Stimulated activated effector memory CD8-positive, alpha-beta T cell treated with anti-CD3 and anti-CD28 coated beads, Interleukin-12 subunit alpha, Interleukin-12 subunit beta, amount 100 ng/mL, for 72 hours (primary cell): ENCODE measurements at places on chromosomes 3 and 15.

- no peak for DNase-seq
Observed at GRCh38 chr15:98943601-98944151, 63.9 kb downstream of the PGPEP1L start.

DNA sequence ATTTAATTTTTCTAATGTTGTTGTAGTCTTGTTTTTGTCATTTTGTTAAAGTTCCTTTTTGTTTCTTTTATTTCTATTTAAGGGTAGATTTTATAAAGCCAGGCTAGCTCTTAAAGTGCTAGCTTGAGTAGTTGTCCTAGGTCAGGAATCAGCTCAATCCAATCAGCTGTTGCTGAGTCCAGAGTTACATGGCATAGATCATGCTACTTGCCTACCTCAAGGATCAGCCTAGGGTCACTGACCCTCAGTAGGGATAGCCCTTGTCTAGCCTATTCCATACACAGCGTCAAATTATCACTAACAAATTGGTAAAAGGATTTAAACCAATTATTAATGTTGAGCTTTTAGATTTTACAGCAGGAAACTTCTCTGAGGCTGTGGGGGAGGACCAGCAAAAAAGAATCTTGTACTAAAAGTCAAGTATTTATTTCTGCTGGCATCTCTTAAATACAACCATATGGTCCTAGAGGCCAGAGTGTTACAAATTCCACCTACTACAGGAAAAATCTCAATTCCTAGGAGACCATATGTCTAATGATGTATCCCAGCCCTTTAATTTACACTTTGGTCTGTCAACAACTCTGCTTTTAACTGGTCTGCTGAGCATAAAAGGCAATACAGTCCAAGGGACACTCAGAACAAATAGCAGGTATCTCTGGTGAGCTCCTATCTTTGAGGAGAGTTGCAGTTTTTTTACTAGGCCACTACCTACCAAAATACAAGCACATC lies 138.3 kb upstream of the PTPRG start:
- no peak for DNase-seq

- no peak for DNase-seq
Observed at GRCh38 chr3:52896613-52897012, 735 bp downstream of the STIMATE start.

DNA sequence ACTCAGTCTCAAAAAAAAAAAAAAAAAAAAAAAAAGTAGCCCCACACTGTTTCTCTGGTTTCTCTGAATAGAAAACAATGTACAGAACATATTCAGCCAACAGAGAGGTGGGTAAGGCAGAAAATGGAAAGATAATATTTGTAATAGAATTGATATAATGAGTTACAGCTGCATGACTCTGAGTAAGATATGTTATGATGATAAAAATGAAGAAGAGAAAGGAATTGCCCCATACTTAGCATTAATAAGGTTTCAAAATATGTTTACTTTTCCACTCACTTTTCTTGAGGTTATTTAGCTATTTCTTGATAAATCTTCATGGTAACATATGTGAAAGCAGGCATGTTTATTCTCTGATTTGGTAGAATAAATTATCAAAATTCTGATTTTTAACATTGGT lies 100.9 kb upstream of the ROBO2 start:
- DNase-seq: no peak

GRCh38 chr3:197149528-197149927 lies 119.9 kb upstream of the MELTF start:
- no peak for DNase-seq

DNA sequence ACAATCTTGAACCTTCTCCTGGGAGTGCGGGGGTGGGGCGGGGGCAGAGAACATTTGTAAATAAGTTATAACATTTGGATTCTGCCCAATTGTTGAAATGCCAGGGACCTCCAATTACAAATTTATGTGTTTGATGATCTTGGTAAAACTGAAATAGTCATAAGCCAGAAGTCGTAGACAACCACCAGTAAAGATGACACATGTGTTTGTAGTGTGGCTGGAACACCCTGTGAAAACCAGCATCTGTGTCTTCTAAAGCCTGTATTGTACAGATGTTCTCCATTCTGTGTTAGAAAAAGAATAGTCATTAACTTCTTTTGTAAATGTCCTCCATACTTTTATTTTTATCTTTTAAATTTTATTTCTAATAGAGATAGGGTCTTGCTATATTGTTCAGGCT lies 61.8 kb downstream of the ARIH1 start:
- DNase-seq: no peak

DNA sequence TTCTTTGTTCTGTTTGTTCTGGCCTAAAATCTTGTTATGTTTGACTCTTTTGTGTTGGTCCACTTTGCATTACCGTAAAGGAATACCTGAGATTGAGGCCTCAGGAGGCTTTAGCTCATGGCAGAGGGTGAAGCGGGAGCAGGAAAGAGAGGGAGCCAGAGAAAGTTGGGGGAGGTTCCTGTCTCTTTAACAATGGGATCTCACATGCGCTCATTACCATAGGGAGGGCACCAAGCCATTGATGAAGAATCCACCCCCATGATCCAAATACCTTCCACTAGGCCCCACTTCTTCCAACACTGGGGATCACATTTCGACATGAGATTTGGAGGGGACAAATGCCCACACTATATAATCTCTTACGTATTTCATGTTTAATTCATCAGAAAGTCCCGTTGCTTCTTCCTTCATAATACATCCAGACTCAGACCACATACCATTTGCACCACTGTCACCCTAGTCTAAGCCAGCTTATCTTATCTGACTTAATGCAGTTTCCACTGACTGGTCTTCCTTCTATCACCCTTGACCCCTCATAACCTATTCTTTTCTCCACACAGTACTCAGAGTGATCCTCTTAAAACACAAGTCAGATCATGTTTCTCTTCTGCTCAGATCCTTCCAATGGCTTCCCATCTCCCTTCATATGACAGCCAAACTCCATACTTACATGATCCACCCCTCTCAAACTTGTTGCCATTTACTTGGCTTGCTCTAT lies 13.5 kb downstream of the KBTBD8 start:
- no peak for DNase-seq

DNA sequence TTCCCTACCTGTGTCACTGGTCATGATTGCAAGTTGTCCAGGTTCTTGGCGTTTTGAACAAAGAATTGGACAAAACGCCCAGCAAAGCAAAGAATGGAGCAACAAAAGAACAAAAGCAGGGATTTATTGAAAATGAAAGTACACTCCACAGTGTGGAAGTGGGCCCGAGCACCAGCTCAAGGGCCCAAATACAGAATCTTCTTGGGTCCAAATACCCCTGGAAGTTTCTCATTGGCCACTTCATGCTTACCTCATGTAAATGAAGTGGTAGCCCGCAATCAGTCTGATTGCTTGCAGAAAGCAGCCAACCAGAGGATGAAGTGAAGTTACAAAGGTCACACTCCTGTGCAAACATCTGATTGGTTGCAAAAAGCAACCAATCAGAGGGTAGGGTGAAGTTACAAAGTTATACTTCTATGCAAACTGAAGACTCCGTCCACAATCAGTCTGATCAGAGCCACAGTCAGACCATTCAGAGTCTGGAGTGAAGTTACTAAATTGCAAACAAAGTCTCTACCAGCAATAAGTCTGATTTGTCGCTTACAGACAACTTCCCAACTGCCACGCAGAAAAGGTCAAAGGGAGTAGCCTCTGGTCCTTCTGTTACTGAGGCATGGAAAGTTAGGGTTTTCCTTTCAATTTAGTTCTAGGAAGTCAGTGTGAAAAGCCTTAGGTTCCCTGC lies 8.3 kb upstream of the TM4SF1 start:
- DNase-seq: no peak

- DNase-seq: no peak
Observed at GRCh38 chr3:127694467-127695215, 21.9 kb downstream of the ABTB1 start.

- no peak for DNase-seq
Observed at GRCh38 chr3:71681224-71681668, 44.0 kb downstream of the EIF4E3 start.

DNA sequence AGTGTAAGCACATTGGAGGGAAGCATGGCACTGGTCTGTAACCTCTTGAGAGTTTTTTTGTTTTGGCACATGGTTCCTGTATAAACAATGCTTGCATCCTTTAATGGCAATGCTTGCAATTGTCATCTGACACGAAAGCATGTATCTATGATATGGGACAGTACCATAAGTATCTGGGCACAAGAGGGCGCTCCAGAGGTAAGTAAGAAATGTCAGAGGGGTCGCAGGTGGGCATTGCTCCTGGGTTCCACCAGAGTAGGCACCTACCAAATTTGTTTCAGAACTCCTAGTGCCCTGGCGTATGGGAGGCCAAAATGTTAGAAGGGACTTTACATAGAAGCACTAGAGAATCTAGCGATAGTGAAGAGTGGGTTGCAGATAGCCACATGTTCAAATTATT lies 58.7 kb upstream of the BCHE start:
- no peak for DNase-seq

DNA sequence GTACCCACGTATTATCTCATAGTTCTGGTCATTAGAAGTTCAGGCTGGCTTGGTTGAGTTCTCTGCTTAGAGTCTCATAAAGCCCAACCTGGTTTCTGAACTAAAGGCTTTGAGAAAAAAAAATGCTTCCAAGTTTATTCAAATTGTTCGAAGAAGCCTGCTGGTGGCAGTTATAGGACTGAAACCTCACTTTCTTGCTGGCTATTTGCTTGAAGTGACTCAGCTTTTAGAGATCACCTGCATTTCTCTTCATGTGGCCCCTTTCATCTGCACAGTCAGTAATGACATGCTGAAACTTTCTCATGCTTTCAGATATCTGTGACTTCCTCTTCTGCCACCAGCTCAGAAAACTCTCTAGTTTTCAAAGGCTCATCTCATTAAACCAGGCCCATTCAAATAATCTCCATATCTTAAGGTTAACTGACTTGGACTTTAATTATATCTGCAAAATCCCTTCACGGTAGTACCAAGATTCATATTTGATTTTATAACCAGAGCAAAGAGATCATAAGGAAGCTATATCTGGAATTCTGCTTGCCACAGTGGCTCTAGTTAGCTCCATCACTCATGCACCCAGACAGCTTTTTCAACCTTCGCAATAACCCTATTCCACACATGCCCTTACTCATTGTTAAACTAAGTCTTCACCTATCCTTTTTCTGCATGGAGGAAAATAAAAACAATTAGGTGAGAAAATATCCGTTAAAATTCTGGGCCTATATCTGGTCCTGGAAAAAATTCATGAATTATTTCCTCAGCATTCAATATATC lies 433.8 kb upstream of the CBLB start:
- DNase-seq: no peak

DNA sequence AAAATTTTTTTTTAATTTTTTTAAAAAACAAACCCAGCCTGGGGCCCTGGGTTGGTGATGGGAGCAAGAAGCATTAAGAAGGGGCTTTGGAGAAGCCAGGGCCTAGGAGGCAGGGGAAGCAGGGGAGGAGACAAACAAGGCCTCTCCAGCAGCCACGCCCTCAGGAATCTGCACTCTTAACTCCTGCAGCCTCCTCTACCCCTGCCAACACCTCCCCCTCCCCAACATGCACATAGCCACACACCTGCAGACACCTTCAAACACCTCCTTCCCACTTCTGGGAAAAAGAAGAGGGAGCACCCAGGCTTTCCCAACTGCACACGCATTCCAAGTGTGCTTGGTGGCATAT lies 2.7 kb upstream of the DCAF1 start:
- no peak for DNase-seq

DNA sequence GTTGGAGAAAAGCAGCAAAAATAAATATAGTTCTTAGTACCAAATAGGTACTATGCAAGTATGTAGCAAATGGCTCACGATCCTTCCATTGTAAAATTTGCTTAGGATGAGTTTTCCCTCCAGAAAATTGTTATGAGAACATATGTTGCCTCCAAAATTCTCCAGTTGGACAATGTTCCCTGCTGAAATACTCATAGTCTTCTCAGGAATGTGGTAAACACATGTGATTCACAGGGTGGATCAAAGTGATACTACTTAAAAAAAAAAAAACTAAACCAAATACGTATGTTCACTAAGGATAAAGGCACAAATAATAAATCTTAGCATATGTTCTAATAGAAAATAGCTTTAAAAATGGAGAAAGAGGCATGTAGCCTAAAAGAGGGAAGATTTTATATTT lies 84.3 kb upstream of the ZNF385D start:
- no peak for DNase-seq

DNA sequence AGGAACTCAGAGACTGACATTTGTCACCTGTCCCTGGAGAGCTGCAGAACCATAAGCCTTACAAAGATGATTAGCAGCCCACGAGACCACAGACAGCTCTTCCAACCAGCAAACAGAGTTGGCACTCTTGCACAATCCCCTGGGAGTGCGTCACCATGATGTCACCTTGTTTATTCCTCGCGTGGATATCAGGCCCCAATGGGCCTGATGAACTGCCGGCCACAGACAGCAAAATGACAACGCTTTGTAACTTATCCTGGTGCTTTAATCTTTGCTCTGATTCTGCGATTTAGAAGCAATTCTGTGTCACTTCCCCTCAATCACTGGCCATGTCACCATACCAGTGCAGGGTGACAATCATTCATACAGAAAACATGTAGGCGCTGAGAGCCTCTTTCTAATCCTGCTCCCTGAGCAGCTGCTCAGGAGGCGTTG lies 89.2 kb downstream of the TAMM41 start:
- no peak for DNase-seq

- no peak for DNase-seq
Observed at GRCh38 chr3:50570508-50571279, 1.4 kb downstream of the HEMK1 start.

- DNase-seq: no peak
Observed at GRCh38 chr3:194177141-194177540, 41.2 kb downstream of the HES1 start.

DNA sequence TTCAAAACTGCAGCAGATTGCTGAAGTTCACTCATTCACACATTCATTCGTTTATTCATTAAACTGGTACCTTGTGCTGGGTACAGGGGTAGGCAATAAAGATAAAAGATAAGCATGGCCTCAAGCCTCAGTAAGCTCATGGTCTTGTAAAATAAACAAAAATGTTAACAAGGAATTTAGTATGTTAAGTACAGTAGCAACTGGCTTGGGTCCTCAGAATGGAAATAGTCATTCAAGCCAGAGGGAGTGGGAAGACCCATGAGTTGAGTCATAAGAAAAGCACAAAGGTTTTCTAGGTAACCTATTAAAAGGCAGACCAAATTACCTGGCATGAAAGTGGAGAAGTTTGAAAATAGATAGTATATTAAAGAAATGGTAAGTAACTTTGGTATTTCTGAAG lies 163.3 kb downstream of the CDIN1 start:
- DNase-seq: no peak

GRCh38 chr3:25473246-25473645 lies 45.2 kb downstream of the RARB start:
- DNase-seq: no peak

DNA sequence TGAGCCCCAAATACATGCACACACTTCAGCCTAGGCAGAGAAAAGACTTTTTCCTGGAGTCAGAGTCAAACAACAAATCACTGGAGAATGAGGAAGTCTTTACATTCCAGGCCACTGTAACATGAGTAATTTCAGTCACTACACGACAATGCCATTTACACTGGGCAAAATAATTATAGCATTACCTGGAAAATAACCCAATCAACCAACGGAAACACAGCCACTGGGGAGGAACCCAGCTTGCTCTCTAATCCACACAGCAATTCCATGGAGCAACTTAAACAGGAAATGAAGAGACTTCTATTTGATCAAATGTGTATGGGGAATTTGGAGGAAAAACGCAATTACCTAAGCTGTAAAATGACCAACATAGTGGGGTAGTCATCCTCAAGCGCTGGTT lies 15.2 kb downstream of the FSTL1 start:
- no peak for DNase-seq

- no peak for DNase-seq
Observed at GRCh38 chr3:45568848-45569762, 25.4 kb upstream of the LIMD1 start.
